ENCODE measurements at places on chromosomes 4 and X. TPM values are rescaled to one million over a fixed set of nuclear protein-coding genes. Genes with fewer than 3 reads are reported as not detected.

DNA sequence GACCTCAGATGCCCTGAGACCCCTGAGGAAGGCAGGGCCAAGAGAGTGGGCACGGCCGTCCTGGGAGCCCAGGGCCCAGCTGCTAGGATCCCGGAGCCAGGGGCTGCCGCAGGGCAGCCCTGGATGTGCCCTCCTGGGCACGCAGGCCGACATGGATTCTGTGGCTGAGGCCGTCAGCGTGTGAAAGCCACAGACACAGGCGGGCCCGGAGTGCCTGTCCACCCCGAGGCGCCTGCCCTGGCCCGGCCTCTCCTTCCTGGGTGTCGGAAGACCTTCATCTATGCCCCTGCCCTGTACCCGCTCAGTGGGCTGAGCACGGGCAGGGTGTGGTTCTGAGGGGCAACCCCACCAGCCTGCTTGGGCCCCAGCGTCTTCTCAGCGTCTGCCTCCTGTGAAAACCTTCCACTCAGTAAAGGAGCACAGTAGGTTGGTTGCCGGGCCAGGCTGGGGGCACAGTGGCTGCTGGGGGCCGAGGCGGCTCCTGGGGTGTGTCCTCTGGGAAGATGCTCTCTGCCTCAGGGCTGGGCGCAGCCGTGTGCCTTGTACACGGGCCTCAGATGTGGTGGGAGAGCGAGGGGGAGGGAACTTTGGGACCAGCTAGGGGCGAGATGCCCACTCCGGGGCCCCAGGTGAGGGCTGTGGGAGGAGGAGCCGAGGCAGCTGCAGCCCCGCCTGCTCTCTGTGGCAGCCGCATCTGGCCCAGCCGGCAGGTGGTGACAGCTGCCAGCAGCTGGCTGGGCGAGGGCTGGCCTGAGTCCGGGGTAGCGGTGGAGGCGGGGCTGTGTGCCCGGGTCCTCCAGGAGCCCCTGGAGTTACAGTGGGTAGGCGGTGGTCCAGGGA is 20.8 kb downstream of the FGFRL1 start:
- no peak for ATAC-seq

Gene RAB9A
- 21.3 TPM for total RNA-seq

DNA sequence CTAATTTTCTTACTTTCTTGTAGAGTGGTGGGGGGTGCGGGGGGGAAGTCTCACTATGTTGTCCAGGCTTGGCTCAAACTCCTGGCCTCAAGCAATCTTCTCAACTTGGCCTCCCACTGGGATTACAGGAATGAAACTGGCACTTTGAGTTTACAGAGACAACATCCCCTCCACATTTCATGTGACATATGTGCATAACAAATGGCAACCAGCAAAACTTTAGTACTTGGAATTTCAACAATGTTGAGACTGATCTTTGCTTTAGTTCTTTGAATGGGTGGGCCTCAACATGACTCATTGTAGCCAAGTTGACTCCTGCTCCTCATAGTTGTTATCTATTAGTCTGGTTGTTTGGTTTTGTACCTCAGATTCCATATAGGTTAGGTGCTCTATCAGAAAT is 11.4 kb upstream of the FMR1 start:
- no peak for ATAC-seq

DNA sequence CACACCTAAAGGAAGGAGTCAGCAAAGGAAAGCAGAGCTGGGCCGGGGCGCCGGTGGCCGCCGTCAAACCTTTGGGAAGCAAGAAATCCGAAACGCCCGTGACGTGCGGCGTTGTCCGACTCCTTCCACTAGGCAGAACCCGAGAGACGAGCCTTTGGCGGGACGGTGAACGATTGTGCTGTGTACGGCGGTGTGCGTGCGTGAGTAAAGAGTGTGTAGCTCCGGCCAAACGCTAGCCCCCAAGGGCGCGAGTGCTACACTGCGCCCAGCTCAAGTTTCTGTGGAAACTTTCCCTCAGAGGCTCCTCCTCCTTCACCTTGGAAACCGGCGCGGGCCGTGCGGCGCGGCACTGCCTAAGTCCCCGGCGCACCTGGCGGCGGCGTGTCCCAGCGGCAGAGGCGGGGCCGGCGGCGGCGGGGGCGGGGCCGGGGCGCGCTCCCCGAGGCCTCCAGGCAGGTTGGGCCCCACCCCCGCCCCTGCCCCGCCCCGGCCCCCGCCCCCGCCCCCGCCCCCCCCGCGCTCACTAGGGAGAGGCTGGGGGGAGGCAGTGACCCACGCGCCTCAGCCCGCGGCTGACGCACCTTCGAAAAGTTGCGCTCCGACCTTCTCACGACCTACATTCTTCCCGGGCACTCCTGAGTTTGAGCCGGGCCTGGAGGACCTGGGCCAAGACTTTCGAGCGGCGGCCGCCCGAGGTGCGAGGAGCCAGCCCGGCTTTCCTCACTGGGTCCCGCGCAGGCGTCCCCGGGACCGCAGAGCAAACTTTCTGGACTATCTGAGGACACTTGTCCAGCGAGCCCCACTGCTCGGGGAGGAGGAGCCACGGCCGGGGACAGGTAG is at the start of gene FHIP1A:
Gene FHIP1A, plus strand, starts transcription at position 547 of the 840 bp plus-strand sequence. CDS start 157,084 bp downstream, outside the sequence.
- peak; percentile 93 for ATAC-seq

Gene IL2RG
- total RNA-seq = 1.9 TPM

All from esophagus mucosa (tissue), 1 donor.